Upper lobe of left lung (tissue), 6 donors: ENCODE measurements at places on chromosomes 4 and X.

- DNase-seq = no peak
Observed at GRCh38 chr4:6197433-6198174, 2.7 kb downstream of the JAKMIP1 start.

- DNase-seq = no peak
Observed at GRCh38 chr4:128604204-128604603, 205.3 kb upstream of the JADE1 start.

DNA sequence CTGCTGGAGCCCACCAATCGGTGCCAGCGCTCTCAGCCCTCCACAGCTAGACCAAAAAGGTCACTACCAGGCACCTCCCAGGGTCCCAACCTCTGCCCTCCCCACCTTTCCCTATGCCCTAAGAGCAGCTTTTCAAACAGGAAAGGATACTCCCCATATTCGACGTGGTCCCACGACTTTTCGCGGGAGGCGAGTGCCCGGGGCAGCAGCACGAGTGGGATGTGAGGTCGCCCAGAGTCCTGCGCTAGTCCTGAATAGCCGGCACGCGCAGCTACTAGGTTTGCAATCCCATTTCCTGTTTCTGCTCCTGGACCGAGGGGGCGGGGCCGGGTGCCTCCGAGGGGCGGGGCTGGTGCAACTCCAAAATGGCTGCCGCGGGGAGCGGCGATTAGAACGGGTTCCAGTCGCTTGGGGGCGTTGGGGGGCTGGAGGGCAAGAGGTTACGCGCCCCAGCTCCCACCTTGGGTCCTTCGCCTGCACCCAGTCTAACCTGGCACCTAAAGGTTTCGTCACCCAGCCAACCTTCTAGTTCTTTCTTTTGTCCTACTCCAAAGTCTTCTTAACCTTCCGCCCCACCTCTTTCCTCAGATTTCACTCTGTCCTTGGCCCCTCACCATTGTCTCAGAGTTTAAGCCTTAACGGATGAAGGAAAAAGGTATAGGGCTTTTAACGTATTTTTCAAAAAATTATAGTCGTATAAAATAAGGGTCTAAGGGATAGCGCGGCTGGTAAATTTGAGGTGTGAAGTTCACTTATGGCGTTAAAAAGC, 85.0 kb upstream of the TENT5D start:
- DNase-seq = peak; percentile 89

- no peak for DNase-seq
Observed at GRCh38 chr4:112189754-112190153, 41.8 kb upstream of the AP1AR start.

DNA sequence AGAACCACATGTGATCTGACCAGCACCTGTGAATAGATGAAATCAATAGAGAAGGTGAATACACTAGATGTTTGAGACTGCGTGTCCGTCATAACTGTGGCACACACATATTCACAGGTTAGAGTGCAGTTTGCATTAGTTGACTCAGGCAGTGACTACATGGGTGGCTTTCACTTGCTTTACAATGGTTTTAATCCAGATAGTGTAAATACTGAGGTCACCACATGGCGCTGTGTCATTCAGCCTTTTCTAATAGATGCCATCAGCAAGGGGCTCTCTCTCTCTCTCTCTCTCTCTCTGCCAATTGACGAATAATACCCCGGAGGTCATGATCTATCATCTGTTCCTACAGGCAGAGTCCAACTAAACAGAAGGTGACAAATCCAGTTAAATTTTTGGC, 30.7 kb upstream of the FGF13 start:
- DNase-seq = no peak

DNA sequence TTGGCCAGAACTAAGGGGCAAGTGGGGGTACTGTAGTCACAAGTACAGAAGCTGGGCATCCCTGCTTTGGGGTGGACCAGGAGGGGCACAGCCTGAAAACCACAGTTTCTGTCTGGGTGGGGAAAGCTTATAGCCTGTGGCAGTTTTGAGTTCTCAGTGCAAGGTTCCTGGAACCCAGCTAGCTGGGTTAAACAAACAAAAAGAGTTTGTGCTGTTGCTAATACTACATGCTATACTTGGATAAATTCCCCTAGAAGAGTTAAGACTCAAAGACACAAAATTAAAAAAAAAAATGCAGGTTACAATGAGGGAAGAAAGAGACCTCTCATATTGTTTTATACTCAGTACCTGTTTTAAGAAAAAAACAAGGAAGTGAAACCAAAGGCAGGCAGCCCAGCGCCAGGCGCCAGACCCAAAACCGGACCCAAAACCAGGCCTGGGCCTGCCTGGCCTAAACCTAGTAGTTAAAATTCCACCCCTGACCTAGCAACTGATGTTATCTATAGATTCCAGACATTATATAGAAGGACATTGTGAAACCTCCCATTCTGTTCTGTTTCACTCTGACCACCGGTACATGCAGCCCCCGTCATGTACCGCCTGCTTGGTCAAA, 50.8 kb downstream of the SLC2A9 start:
- DNase-seq = peak; percentile 52

DNA sequence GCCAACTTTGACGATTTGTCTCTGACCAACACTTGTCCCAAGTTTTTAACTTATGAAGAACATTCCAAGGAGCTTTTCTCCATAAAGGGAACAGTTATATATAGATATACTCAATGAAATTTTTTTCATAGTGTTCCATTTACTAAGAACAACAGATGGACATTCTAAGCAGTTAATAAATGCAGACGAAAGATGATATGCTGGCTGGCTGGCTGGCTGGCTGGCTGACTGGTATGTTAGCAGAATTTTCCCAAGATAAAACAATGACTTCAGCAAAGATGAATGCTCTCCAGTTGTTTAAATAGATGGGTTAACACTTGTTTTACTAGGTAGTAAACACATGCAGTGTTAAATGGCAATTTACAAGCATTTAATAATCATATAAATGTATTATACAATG, 62.2 kb downstream of the SPANXN3 start:
- no peak for DNase-seq

DNA sequence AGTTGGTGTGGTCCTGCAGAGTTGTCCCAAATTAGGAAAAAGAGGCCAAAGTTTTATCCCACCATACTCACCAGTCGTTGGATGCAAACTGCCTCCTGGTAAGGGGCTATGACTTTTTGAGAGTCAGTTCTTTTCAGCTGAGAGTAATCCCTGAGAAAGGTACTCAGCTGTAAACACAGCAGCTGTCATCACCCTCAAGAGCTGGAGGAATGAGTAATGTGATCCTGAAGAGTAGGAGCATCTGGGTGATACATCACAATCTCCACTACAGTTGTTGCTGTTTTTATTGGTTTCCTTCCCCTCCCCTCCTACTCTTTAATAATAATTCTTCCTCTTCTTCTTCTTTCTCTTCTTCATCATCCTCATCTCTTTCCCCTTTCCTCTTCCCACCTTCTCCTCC, 5.7 kb downstream of the MAGEE1 start:
- DNase-seq = no peak

GRCh38 chr4:108717386-108717785, 45.5 kb downstream of the ETNPPL start:
- no peak for DNase-seq

- no peak for DNase-seq
Observed at GRCh38 chrX:1126738-1127137, 85.7 kb downstream of the CRLF2 start.

- DNase-seq = no peak
Observed at GRCh38 chr4:119932277-119932676, 134.4 kb downstream of the MAD2L1 start.

DNA sequence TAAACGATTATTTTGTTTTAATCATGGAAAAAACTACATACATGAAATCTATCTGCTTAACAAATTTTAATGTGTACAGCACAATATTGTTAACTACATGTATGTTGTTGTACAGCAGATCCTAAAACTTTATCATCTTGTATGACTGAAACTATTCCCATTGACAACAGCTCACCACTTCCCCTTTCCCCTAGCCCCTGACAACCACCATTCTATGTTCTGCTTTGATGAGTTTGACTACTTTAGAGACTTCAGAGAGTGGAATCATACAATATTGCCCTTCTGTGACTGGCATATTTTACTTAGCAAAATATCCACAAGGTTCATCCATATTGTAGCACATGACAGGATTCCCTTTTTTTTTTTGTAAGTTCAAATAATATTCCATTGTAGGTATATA, 185.9 kb downstream of the CFAP299 start:
- no peak for DNase-seq

- DNase-seq = no peak
Observed at GRCh38 chr4:3303923-3304710, 11.3 kb downstream of the RGS12 start.

- no peak for DNase-seq
Observed at GRCh38 chr4:55745014-55745413, 74.6 kb upstream of the EXOC1L start.

- DNase-seq = no peak
Observed at GRCh38 chr4:137451172-137451825, 81.0 kb downstream of the PCDH18 start.

GRCh38 chrX:41293269-41293668, 40.7 kb upstream of the DDX3X start:
- no peak for DNase-seq

DNA sequence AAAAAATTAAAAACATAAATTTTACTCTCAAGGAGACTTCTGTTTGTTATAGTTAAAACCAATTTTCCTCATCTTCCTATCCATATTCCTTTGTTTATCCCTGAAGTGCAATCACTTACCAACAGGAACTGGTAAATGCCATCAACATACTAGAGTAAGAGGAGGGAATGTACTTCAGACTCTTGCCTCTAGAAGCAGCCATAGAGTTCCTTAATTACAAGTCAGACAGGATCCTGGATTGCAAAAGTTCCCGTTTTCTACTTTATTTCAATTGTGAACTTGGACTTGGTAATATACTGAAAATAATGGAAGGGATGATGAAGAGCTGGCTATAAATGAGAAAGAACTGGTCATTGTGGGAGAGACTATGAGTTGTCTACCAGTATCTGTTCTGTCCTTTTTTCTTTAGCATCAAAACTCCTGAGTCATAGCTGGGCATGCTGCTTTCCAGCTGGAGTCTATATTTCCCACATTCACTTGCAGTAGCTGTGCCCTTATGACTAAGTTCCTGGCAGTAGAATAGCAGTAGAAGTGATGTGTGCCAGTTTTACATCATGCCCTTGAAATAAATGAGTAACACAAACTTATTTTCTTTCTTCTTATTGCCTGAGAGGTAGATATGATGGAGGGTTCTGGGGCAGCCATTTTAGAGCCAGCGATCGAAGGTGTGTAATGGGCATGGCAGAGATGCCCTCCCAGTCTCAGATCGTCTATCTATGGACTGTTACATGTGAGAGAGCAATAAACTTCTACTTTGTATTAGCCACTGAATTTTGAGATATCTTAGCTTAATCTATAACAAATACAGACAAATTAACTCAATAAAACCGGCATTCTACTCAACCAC, 26.8 kb upstream of the SPARCL1 start:
- no peak for DNase-seq

DNA sequence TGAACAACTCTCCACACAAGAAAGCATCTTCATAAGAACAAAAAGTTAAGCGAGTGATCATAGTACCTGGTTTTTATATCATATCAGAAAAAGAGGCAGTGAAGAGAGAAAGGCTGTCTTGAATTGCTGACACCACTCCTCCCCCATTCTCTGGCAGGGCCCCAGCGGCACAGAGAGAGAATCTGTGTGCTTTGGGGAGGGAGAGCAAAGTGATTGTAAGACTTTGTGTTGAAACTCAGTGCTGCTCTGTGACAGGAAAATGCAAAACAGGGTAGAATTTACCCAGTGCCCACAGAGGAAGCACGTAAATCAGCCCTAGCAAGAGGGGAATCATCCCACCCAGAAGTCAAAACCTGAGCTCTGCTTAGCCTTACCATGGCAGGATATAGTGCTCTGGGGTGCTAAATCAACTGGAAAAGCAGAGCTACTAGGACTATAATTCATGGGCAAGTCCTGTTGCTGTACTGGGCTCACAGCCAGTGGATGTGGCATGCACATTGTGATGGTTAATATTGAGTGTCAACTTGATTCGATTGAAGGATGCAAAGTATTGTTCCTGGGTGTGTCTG, 174.6 kb downstream of the PRR32 start:
- DNase-seq = no peak

- DNase-seq = no peak
Observed at GRCh38 chrX:12149670-12150407, 11.6 kb downstream of the FRMPD4 start.

DNA sequence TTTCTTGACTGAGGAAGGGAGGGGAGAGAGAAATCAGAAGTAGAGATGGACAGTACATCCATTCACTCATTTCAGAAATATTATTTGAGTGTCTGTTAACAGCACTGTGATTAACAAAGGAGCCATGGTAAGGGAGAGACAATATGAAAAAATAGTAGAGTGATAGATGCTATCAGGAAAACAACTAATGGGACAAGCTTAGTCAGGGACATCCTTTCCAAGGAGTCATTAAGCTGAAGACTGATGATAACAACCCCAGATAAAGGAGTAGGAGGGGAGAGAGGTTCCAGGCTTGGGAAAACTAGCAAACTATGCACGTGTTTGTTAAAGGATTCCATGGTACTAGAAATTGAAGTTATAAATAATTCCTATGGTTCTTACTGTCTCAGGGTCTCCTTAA, 122.2 kb downstream of the CBR4 start:
- DNase-seq = no peak

GRCh38 chr4:119125931-119126330, 9.7 kb upstream of the MYOZ2 start:
- no peak for DNase-seq

DNA sequence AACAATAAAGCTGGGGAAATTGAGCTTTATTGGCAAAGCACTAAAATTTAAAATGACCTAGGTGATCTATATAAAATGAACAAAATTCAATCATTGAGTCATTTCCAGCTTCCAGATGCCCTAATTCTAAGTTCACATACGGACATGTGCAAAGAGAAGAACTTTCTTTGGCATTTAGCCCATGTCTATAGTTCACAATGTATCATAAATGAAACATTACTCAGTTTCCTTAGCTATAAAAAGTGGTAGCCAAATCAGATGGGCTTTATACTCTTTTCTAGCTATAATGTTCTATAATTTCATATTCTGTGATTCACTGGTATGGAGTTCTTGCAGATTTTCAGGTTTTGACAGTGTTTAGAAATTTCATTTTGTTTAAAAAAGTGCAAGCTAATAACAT, 327.4 kb downstream of the KCTD8 start:
- DNase-seq = no peak

DNA sequence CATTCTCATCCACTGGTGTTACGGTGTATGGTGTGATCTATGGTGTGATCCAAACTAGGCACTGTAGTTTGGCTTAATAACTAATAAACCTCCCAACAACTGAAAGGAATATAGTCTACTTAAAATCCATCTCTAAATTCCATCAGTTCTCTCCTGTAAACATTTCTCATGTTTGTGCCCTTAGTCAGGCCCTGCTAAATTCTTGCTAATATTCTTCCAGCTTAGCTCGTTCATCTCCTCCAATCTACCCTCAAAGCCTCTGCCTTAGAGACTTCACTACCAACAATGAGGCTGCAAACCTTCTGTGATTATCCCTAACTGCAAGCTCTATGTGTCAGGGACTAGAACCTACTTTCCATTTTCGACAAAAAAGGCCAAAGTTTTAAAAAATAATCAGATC, 28.1 kb downstream of the ZAR1 start:
- no peak for DNase-seq

DNA sequence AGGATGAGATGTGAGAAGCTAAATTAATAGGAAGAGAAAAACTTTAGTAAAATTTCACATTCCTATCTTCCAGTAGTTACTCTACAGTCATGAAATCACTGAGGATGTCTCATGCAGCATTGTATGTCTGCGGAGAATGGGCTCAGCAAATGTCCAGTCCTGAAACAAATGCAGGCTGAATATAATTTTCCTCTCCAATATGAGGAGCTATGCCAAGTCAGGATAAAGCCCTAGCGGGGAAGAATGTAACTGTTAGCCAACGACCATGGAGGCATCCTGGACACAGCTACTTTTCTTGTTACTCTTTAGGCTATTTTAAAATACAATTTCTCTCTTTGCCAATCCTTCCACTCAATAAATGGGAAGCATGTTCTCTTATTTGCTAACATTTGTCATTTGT, 127.7 kb downstream of the PRKX start:
- no peak for DNase-seq
